ENCODE measurements at places on chromosomes 12 and 14.

DNA sequence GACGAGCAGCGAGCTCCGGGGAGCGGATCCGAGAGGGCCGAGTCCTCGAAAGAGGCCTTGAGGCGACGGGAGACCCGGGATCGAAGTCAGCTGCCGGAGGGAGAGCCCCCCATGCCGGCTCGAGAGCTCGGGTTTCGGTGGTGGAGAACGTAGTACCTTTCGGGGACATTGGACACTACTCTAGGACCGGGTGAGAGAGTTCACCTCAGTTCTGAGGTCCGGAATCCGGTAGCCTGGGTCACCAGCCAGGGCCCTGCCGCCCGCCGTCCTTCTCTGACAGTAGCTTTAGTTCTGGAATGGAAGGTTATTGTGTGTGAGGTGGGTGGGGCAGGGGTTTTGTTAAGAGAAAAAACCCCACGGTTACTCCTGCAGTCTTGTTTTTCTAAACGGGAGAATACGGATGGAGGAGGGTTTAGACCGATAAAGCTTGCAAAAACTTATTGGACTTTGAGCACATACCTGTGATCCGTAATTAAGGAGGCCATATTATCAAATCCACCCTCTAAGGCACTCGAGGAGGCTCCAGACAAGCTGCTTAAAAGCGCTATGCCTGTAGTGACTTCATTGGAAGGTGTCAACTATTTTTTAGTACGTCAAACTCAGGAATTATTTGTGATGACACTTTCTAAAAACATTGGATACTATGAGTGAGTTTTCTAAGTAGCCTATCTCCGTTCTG is 765 bp downstream of the SCYL2 start:
- DNase-seq = no peak

GRCh38 chr14:104557086-104557485 is 22.5 kb upstream of the C14orf180 start:
- no peak for DNase-seq

- no peak for DNase-seq
These were observed 462.5 kb downstream of the NAV3 start for GRCh38 chr12:78293059-78293686.

DNA sequence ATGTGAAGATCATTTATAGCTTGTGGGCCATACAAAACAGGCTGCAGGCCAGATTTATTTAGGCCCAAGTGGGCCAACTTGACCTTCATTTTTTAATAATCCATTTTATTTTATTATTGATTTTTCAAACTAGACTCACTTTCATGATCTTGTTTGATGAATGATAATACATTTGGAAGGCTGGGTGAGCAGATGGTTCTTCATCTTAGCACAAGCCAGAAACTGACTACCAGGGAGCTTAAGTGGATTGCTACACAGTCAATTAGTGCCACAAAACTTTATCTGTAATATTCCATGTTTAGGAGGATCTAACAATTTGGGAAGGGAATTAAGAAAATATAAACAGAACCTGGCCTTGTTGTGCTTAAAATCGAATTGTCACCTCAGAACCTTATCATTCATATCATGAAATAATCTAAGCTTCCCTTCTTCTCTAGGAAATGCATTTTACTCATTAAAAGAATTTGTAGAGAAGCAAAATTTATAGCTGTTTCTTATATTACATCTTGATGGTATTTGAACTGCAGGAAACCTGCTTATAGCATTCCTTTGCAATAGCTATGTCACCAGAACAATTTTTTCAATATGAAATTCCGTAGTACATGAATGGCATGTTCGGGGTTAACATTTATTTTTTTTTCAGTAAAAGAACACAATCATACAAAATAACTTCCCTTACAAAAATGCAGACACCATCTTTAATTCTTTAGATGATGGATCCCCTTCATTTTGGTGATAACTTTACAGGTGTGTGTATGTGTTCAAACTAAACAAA is 62.0 kb upstream of the CSRP2 start:
- no peak for DNase-seq

- DNase-seq = no peak
These were observed 58.9 kb upstream of the RIC8B start for GRCh38 chr12:106715582-106715981.

DNA sequence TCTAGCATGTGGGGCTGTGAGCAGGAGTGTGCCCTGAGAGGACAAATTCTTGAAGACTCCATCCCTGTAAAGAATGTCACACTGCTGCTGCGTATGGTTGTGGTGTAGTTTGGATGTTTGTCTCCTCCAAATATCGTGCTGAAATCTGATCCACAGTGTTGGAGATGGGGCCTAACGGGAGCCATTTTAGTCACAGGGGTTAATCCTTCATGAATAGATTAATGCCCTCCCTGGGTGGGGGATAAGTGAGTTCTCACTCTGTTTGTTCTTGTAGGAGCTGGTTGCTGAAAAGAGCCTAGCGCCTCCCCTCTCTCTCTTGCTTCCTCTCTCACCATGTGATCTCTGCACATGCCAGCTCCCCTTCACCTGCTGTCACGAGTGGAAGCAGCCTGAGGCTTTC is 94.5 kb upstream of the VASH1 start:
- no peak for DNase-seq

DNA sequence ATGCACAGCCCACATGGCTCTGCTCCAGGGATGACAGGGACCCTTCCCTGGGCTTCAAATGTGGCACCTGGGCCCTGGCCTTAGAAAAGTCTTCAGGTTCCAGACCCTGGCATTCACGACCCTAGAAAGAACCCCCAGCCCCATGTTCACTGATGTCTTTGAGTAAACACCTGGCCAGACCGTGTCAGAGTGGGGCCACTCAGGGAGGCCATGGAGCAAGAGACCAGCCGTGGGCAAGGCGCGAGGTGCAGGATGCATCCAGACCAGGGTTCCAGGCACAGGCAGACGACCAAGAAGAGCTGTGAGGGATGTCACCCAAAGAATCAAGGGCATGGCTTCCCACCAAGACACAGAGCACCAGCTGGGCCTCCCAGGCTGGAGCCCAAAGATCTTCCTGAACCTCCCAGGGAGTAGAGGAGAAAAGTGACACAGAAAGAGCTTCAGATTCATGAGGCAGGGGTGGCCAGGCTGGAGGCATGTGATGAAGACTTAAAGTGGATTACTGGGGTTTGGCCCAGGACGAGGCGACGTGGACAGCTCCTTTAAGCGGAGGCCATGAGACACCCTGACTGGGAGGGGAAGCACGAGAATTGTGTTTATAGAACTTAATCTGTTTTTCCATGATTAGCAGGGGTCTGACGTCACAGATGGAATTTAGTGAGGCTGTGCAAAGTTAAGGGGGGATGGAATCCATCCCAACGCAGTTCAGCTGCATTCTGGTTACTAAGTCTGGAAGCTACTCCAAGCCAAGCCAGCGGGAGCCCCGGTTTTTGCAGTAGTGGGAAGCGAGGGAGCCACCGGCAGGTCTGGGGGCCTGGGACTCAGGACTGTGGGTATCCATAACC is 61.6 kb downstream of the ARL6IP4 start:
- DNase-seq = no peak

GRCh38 chr14:44720707-44721106 is 213.6 kb upstream of the FSCB start:
- no peak for DNase-seq

DNA sequence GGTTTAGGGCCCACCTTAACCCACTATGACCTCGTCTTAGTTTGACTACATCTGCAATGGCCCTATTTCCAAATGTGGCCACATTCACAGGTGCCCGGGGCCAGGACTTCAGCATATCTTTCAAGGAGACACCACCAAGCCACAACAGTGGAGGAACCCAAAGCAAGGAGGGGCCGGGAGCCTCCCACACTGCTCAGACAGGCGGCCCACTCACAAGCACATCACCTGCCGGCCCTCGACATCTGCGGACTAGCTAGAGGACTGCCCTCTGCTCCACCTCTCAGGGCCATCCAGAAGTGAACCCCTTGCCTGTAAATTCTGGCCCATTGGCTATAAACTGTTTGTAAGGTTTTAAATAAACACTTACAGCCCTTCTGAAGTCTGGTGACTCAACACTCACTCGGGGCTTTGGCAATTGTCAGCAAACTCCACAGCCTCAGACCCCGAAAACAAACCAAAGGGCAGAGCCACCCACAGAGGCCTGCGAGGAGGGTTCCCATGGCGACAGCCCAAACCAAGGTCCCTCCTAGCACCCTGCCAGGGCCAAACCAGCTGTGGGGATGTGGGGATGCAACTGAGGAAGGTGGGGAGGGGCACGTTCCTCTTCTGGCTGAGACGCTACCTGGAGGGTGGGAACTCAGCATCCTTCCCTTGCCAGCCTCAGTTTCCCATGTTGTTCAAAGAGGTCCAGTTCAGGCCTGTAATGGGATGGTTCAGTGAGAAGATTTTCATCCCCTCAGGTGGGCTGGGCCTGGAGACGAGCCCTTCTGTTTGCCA is 95.8 kb downstream of the DICER1 start:
- no peak for DNase-seq

DNA sequence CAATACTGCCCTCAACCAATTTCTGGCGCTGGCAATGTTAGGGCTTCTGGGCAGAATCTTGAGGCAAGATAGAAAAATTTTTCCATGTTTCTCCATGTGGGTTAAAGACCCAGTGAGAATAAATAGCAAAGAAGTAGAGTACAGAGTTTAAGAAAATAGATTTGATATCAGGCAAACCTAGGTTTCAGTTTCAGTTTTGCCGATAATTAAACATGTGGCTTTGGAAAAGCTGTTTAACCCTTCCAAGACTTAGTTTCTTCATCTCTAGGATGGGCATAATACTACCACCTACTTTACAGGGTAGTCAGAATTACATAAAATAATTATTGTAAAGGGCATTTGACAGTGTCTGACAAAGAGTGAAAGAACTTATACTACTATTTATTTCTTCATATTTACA is 360.4 kb downstream of the PCNX1 start:
- DNase-seq = no peak

DNA sequence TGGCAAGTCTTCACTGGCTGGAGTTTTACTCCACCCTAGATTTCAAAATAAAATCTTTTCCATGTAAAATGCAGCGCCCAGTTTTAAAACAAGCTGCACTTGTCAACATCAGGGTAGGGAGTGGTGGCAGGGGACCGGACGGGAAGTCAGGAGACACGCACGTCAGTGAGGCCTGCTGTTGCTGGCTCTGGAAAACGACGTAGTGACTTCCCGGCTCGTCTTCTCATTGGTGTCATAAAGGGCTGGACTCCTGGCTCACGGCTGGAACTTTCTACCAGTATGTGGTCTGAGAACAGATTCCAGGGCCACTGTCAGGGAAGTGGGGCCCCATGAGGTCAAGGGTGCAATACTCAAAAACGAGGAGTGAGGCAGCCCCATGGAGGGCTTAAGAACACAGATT is 64.2 kb upstream of the FOXN3 start:
- DNase-seq = no peak

GRCh38 chr14:32010604-32011125 is 66.4 kb upstream of the ARHGAP5 start:
- no peak for DNase-seq

DNA sequence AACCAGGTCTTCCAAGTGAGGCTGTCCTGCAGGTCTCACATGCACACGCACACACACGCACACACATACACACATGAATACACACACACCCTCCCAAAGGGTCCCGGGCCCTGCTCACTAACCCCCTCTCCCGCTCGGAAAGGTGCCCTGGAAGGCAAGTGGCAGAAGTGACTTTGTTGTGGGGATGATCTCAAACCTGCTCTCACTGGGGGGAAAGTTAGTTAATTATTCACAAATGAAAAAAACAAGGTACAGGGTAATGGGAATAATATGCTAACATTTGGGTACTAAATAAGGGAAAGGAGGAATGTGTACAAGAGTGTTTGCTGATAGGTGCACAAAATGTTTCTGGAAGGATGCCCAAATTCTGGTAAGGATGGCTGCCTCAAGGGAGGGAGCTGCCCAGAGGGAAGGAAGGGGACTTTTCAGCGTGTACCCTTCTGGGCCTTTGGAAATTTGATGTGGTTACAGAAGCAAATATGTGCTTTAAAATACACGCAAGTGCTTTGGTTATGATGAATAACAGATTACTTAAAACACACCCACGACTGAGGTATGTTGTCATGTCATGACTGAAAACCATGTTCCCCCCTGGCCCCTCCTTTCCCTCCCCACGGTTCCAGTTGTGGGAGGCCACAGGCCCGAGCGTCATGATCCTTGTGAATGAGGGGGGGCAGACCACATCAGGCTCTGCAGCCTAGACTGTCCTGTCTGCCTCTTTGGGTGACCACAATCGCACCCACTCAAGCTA is 43.3 kb upstream of the PLEKHG6 start:
- no peak for DNase-seq

DNA sequence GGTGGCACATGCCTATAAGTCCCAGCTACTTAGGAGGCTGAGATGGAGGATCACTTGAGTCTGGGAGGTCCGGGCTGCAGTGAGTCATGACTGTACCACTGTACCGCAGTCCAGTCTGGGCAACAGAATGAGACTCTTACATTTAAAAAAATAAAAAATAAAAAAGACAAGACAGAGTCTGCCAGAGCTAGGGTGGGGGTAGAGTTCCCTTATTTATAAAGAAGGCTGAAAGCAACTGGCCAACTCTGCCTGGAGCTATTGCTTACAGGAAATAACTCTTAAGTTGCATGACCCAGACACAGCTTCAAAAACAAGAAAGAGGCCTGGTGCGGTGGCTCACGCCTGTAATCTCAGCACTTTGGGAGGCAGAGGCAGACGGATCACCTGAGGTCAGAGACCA is 31.5 kb downstream of the NUMB start:
- DNase-seq = no peak

DNA sequence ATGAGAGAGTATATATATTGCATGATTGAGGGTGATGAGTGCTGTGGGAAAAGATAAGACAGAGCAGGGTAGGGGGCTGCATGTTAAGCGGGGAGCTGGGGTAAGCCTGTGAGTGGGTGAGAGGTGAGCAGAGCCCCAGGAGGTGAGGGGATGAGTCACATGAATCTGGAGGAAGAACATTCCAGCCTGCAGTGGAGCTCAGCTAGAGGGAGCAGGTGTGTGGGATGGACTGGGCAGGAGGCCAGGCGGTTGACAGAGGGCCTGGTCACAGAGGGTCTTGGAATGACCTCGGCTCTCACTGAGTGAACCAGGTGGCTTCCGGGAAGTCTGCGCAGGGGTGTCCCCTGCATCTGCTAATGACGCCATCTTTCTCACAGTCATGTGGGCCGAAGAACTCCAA is 44.4 kb downstream of the GIT2 start:
- no peak for DNase-seq

DNA sequence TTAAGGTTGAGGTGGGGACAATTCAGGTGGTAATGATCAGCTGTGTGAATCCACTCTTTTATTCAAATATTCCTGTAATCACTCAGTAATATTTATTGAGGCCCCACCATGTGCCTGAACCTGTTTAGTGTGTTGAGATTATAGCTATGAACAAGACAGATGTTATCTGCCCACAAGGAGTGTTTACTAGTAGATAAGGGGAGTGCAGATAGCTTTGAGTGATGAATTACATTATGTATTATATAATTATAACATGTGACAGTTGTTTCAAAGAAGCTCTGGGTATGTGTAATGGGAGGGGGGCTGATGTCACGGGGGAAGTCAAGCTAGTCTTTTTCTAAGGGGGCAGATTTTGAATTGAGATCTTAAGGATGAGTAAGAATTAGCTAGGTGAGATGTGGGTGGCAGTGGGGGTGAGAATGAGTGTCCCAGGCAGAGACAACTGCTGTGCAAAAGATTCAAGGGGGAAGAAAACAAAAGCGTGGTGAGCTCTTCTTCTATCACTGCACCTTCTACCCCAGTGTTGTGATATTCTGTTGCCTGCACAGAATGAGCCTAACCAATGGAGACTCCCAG is 21.3 kb upstream of the SRRM4 start:
- DNase-seq = no peak

GRCh38 chr12:52010152-52010622 is 3.4 kb downstream of the TAMALIN start:
- no peak for DNase-seq
